Ovary (tissue), 10 donors: ENCODE measurements at places on chromosomes 3 and 15.

DNA sequence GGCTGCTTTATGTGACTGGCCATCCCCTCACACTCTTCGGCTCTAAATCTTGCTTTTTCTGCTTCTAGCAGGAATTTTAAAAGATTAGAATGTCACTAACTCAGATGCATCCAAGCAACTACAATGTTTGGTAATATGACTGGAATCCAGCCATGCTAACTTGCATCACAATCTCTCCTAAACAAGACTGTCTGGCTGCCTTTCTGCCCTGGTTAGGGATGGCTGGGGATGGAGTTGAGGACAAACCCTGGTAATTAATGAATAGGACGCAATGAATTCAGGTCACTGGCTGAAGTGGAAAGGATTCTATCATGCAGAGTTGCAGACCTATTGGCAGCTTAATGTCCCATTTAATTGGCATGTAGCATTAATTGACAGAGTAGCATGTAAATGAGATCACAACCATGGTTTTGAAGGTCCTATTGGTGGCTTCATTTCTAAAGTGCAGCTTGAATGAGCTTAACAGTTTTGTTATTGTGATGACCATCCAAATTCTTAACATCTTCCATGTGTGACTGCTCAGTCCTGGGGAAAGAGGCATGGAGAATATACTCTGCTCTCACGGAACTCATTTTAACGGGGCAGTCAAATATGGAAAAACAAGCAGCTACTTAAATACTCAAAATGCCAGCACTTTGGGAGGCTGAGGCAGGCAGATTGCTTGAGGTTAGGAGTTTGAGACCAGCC is 21.7 kb downstream of the NMNAT3 start:
- no peak for DNase-seq

DNA sequence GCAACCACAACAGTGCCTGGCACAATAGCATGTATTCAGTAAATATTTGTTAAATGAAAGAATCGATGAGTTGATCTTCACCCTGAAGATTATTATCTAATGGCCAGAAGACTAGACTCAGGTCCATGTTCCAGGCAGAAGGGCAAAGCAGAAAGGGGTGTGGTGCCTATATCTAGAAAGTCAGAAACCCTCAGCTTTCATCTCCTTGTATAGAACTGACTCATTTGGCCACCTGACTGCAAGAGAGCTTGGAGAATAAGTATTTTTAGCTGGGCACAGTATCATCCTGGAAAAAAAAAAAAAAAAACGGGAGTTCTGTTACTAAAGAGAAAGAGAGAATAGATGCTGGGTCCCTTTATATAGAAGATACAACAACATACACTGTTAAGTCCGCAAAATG is 69.7 kb upstream of the SPRED1 start:
- no peak for DNase-seq

- no peak for DNase-seq
These were observed 65.1 kb upstream of the CBLB start for GRCh38 chr3:105933871-105934270.

- DNase-seq: no peak
These were observed 136.6 kb downstream of the TMCC1 start for GRCh38 chr3:129756871-129757270.

DNA sequence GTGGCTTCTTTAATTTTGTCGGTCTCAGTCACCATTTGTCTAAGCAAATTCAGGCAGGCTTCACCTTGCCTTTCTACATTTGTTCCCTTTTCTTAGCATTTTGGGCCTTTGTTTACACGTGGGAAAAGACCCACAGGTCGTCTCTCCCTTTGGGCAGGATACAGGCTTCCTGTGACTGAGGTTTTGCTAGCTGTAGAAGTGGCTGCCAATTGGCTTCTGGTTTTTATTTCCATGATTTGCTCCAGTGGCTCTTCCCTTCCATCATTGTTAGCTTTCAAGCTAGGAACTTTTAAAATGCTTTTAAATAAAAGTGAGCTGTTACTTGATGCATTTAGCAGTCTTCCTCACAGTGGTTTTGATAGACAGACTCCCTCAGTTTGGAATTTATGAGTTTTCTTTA is 37.3 kb downstream of the MLH1 start:
- no peak for DNase-seq
